Lower leg skin (tissue), 4 donors: ENCODE measurements at places on chromosomes 1 and 21.

DNA sequence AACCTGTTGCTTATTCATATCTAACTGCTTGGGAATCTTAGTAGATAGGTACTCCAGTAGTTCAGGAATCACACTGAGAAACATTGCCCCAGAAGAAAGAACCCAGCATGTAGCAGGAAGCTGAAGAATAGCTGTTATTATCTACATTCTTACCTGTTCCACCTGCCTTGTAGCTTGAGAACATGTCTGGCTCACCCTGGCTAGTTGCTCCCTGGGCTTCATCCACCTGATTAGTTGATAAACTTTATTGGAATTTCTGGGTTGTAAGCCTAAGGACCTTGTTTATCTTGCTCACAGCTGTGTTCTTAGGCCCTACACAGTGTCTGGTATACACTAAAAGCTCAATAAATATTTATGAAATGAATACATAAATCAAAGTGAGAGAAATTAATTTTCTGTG, 106.3 kb upstream of the DMRTA2 start:
- no peak for DNase-seq

DNA sequence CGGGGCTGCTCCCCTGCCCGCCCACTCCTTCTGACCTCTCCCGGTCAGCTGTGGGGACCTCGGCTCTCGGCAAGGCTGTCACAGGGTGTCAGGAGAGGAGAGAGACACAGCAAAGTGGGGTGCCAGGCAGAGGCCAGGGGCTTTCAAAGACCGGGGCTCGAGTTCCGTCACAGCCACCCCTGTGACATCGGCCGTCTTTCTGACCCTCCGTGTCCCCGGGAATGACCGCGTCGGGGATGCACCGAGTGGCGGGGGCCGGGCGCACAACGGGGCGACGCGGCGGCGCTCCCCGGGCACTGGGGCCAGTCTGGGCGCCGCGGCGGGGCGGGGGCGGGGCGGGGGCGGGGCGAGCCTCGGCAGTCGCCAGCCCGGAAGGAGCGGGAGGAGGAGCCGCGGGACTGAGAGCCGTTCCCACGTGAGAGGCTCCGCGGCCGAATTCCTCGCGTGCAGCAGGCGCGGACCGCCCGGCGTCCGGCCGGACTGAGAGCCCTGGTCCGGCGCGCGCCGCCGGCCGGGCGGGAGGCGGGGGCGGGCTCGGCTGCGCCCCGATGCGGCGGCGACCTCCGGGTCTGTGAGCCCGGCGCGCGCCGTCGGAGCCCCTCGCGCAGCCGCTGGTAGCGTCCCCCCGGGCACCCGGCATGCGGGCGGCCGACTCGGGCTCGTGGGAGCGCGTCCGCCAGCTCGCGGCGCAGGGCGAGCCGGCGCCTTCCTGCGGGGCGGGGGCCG, 229.7 kb upstream of the TMEM51 start:
- no peak for DNase-seq

- DNase-seq, result no peak
These were observed 2.1 kb downstream of the PRDM15 start for GRCh38 chr21:41876928-41877652.

DNA sequence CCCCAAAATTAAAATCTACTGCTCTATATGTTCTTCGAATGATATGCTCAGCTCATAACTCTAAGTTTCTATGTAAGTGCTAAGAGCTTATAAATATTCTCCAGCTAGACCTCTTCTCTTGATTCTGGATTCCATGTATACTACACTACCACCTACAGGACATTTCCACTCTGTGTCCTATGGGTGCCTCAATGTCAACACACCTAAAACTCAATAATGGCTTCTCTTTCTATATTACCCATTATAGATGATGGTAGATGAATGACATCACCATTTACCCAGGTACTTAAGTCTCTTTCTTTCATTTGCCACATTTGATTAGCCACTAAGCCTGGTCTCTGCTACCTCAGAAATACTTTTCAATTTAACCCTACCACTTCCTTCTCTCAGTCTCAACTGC, 41.3 kb downstream of the TBX19 start:
- DNase-seq, result no peak
